ENCODE measurements at places on chromosomes 3 and 15.

- DNase-seq = no peak
These were observed at the start of gene ADAMTSL3 for GRCh38 chr15:83653639-83654378. ADAMTSL3 (plus strand) TSS chr15:83654123; CDS start chr15:83655762, 1,639 bp downstream.

- DNase-seq = no peak
These were observed 789 bp upstream of the SEC61A1 start for GRCh38 chr3:128051459-128051836.

DNA sequence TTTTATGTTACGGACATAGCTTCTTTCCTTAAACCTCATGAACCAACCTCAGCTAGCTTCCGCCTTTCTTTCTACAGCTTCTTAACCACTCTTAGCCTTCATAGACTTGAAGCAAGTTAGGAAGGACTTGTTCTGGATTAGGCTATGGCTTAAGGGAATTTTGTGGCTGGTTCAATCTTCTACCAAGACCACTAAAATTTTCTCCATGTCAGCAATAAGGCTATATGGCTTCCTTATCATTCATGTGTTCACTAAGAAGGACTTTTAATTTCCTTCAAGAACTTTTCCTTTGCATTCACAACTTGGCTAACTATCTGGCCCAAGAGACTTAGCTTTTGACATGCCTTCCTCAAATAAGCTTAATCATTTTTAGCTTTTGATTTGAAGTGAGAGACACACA lies 24.5 kb downstream of the CCPG1 start:
- DNase-seq = no peak

GRCh38 chr3:182621435-182622240 lies 171.7 kb upstream of the ATP11B start:
- no peak for DNase-seq

DNA sequence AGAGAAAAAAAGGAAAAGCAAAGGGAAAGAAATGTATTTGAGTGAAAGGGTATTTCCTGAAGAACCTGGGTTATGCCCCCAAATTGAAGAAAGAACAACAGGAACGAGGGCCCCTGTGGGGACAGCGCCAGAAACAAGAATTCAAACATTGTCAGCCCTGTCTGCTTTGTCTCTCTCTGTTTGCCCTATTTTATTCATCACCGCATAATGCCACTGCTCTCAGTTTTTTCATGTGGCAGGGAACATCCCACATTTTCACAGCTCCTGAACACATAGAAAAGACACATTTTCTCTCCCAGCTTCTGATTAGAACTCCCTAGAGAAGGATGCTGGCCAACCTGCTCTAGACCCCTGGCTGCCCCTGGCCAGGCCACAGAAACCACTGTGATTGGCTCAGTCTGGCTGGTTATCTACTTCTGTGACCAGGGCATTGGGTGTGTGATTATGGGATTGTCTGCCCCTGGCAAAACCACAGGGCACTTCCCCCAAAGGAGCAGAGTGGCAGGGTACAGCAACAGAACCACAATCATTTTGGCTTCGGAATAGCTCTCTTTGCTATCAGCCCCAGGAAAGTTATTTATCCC lies 31.3 kb upstream of the CCDC54 start:
- DNase-seq = no peak

DNA sequence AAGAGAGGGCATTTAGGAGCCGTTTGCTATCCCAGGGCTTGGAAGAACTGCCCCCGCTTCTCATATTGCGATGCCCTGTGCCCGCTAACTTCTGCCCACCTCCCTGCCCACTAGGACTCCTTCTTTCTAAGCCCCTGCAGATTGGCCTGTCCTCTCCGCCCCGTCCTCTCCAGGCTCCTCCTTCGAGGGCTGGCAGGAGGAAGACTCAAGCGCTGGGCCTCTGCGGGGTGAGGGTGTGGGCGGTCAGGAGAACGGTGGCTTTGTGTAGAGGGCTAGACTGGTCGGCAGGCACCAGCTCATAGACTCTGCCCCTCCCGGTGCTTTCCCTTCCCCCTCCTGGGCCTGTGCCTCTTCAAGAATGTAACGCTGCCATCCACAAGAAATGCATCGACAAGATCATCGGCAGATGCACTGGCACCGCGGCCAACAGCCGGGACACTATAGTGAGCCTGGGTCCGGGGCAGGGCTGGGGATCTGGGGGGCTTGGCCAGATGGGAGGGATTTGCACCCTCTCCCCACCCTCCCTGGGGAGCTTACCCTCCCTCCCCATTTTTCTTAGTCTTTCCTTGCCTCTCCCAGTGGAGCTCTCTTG lies 21.9 kb downstream of the PRKCD start:
- no peak for DNase-seq

DNA sequence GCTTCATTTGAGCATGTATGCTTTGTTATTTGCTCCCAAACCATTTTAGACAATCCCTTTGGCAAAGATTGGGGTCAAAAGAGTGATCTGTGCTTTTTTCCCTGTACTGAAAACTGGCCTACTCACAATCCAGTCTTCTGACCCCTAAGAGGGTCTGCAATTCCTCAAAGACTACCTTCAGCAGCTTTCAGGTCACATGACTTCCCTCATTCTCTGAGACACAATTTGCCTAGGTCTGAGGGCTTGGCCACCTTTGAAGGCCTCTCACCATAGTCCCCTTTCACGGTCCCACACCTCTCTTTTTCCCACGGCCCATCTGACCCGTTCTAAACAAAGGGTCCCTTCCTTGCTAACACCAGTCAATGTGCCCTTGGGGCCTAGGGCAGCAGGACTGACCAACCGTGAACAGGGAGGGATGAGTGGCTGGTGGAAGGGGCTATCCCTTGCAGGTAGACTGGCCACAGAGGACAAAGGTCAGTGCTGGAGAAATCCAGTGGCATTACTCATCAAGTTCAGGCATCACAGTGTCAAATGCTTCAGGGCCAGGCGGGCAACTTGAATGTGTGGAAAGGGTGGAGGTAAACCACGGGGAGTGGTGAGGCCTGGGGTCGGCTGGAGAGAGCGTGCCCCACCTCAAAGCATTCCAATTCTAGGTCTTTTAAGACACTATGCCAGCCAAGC lies 10.8 kb downstream of the RASL12 start:
- DNase-seq = no peak

- DNase-seq = no peak
These were observed 116.5 kb downstream of the ANO10 start for GRCh38 chr3:43505351-43505750.

DNA sequence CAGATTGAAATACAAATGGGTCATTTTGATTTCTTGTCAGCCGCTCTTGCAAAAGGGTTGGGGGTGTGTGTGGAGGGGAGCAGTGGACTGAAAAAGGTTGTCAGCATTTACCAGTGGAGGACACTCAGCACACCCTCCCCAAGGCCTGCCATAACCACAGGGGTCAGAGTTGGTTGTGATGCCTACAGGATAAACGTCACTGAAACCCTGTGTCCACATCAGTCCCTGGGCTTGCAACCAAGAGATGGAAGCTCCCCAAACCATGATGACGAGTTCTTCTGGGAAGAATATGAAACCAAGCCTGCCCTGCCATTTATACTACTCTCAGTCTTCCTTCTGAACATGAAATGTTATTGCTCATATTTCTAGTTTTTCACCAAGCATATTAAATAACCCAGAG lies 54.0 kb upstream of the UMPS start:
- no peak for DNase-seq

GRCh38 chr3:114649331-114649730 lies 355.5 kb downstream of the TIGIT start:
- no peak for DNase-seq
